GM10248 (cell line): ENCODE measurements at places on chromosomes 1 and 21.

DNA sequence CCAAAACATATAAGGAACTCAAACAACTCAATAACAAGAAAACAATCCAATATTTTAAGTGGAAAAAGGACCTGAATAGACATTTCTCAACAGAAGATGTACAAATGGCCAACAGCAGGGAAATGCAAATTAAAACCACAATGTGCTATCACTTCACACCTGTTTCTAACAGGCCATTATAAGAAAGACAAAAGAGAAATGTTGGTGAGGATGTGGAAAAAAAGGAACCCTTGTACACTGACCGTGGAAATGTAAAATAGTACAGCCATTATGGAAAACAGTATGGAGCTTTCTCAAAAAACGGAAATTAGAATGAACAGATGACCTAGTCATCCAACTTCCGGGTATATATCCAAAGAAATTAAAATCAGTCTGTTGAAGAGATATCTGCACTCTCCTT is 37.8 kb upstream of the CD2 start:
- DNase-seq: no peak

DNA sequence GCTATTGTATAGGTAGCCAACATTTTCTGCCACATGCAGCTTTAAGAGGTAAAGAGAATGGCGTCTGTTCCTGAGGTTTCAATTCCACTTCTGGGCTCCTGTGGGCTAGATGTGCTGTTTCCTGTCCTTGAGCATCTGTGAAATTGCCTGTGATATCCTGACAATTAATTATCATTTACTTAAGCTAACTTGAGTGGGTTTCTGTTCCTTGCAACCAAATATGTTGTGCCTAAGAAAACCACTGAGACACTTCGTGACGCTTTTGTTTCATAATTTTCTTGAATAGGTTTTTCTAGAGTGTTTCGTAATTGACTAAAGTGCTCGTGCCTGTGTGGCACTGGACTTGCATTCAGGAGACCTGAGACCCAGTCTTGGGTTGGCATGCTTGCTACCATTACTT is 127.3 kb upstream of the POU3F1 start:
- no peak for DNase-seq

DNA sequence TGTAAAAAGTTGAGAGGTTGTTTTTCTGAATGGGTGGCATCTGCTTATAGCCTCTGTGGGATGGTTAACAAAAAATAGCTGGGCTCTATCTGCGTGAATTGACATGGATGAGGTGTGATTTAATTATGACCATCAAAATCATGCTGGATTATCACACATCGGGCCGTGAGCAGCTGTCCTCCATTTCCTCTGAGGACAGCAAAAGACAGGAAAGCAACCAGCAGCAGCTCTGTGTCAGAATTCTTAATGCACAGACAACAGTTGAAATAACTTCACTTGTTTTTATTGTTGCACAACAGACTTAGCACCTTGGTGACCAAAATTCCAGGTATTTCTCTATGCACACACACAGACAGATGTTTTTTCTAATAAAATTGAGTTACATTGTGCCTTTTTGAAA is 54.5 kb upstream of the LAPTM5 start:
- no peak for DNase-seq

GRCh38 chr1:68221980-68222373 is 10.3 kb downstream of the WLS start:
- no peak for DNase-seq

DNA sequence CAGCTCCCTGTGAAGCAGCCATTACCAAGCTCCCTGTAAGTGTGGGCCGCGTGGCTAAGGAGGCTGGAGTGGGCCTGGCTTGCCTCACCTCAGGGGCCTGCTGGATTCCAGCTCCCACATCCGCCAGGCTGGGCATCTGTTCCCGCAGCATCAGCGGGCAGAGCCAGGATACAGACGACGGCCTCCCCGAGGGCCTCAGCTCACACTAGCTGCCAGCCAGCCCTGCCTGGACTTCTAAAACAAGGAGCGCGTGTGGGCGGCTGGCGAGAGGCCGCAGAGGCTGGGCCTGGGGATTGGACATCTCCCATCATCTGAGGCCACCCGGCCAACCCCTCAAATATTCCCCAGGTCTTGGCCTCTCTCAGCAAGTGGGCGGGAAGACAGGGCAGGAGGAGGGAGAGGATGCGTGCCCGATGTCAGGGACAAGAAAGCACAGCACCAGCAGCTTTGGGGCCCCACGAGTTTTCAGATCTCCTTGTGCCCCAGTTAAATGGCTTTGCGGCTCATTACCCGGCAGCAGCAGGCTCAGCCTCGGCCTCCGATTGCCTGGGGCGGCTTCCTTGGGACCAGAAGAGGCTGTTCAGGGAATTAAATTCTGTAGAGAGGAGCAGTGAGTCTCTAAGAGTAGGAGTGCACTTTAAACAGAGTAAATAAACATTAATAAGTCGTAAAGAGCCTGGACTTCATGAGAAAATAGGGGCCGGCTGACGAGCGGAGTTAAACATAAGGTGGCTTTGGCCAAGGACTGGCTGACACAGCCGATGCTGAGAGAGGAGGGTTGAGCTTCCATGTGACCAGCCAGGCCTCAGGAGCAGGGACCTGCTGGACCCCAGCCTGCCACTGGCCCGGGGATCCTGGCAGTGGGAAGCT is 208.9 kb upstream of the C1orf174 start:
- no peak for DNase-seq
